Foreskin keratinocyte (primary cell): ENCODE measurements at places on chromosomes 11 and 22. TPM values are rescaled to one million over a fixed set of nuclear protein-coding genes. Genes with fewer than 3 reads are reported as not detected.

DNA sequence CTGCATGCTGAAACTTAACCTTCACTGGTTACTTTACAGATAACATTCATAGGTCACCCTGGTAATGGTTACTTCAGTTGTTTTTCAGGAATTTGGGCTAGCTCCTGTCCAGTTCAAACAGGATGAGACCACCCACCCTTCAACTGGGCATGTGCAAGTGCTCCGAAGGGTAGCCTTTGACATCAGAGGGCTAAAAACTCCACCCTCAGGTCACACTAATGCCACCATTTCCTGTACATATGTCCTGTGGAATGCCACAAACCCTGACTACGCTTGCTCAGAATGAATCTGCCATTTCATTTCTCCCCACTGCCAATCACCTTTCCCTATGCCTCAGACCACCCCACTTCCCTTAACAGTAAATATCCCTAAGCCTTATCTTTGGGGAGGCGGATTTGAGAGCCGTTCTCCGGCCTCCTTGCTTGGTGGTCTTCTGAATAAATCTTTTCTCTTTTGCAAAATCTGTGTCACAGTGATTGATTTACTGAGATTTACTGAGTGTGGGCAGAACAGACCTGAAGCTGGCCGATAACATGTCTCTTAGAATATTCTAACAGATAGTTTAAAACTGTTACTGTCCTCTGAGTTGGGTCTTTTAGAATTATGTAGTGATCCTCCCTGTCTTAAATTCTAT, 25.4 kb upstream of the FXYD2 start:
- DNase-seq, result no peak

The MYEOV gene
- polyA plus RNA-seq, result 2.1 and 4.4 TPM in 2 replicates

DNA sequence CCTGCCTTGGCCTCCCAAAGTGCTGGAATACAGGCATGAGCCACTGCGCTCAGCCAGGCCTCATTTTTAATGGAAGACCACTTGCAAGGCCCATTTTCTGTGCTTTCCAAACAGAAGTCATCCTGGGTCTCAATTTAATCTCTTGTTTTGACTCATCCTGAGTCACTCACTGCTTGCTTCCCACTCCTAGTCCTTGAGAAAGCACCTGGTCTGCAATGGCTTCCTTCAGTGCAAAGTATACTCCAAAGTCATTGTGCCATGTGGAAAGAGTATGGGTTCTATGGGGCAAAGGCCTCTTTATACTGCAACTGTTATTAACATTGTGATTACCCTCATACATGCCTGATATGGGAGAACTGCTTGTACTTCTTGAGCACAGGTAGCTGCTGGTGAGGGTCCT, 18.3 kb upstream of the SLC5A1 start:
- DNase-seq, result peak; percentile 65

- no peak for DNase-seq
Measured at GRCh38 chr11:94740083-94741021, 27.8 kb upstream of the AMOTL1 start.

The SLC25A18 gene
- not detected in 2 replicates for polyA plus RNA-seq

- no peak for DNase-seq
Measured at GRCh38 chr22:37459206-37459605, 27.0 kb downstream of the MFNG start.

The DUSP8 gene
- 0.90 and 1.3 TPM in 2 replicates for polyA plus RNA-seq

The A4GALT gene
- 13.8 and 19.1 TPM in 2 replicates for polyA plus RNA-seq

The MB gene
- not detected in 2 replicates for polyA plus RNA-seq

DNA sequence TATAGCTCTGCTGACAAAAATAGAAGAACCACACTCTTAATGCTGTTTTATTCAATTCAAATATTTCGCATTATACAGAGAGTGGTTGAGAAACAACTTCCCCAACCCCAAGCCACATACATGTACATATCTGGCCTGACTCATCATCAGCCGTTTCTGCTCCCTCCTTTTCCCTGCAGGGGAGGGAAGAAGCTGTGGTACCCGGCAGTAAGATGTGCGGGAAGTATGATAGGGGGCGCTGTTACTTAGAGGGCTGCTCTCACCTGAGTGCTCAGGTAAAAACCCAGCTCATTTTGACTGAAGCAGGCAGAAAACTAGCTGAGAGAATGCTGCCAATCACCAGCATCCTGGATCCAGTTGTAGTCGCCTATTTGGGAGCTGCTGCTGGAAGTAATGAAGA, 85.5 kb downstream of the NELL1 start:
- DNase-seq, result peak; percentile 23

The CHRM4 gene
- not detected in 2 replicates for polyA plus RNA-seq

The HEPN1 gene
- polyA plus RNA-seq, result not detected in 2 replicates

The KCNQ1 gene
- polyA plus RNA-seq, result not detected in 2 replicates

The TBX1 gene
- polyA plus RNA-seq, result 0.51 and 1.3 TPM in 2 replicates

The WBP2NL gene
- 0.06 and 0.14 TPM in 2 replicates for polyA plus RNA-seq

- no peak for DNase-seq
Measured at GRCh38 chr11:99418927-99419720, 398.4 kb downstream of the CNTN5 start.

The ATG2A gene
- 11.4 and 12.5 TPM in 2 replicates for polyA plus RNA-seq

DNA sequence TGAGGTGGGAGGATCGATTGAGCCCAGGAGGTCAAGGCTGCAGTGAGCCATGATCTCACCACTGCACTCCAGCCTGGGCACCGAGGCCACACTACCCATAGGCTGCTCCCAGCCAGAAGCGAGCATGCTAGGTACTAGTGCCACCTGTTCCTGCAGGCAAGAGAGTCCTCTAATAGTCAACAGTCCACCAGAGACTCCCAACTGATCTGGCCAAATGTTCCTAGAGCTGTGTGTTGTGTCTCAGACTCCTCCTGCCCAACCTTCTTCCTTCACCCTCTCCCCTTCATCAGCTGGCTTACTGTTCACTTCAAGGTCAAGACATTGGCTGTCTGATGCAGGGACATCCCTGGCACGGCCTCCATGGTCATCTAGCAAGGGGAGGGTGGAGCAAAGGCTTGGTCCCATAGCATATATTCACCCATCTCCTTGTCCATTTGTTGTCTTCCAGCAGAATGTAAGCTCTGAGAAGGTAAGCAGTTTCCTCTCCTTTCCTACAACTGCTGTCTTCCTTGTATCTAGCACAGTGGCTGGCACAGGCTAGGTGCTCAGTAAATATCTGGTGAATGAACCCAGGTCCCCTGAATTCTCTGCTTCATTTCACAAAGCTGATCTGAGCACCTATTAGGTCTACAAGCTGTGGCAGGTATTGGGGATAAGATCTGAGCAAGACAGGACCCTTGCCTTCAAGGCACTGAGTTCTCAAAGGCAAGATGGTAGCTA, 126.2 kb upstream of the SERPIND1 start:
- DNase-seq, result no peak

The SLC22A12 gene
- polyA plus RNA-seq, result not detected in 2 replicates

The TRIM29 gene
- polyA plus RNA-seq, result 211 and 233 TPM in 2 replicates
